ENCODE measurements at places on chromosomes 5 and 9.

GRCh38 chr5:159680095-159680494, 236.2 kb upstream of the ADRA1B start:
- no peak for DNase-seq

GRCh38 chr5:56918054-56918453, 8.7 kb downstream of the SETD9 start:
- DNase-seq, result no peak

DNA sequence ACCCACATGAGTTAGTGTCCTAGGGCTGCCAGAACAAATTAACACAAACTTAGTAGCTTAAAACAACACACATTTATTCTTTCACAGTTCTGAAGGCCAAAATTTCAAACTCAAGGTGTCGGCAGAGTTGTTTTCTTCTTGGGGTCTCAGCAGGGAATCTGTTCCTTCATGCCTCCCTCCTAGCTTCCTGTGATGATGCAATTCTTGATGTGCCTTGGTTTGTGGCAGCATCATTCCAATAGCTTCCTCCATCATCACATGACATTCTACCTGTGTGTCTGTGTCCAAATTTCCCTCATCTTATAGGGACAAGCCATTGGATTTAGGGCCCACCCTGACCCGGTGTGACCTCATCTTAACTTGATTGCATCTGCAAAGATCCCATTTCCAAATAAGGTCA, 12.2 kb upstream of the SLC25A48 start:
- no peak for DNase-seq

GRCh38 chr5:65553941-65554340, 9.0 kb downstream of the CENPK start:
- no peak for DNase-seq

- DNase-seq, result no peak
These were observed 123.5 kb upstream of the LMX1B start for GRCh38 chr9:126490214-126490631.

DNA sequence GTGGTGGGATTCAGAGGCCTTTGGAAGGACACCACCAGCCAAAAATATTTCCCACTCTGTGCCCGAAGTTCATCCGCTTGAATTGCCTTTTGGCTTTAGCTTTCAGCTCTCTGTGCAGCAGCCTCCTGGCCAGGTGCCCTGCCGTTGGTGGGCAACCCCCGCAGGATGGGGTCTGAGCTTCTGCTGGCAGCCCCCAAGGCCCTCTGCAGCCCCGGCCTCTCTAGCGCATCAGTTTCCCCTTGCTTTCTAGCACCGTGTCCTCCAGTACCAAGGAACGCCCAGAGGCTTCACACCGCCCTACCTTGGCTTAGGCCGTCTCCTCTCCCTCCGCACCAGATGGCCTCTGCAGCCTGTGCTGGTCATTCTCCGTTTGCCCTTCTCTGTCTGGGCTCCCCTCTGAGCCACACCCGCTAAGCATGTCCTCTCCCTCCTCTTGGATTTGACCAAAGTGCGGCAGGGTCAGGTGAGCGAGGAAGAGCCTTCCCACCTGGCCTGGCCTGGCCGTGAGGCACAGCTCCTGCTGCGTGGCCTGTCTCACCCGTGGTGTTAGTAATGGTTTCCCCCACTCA, 4.2 kb upstream of the TSC1 start:
- DNase-seq, result no peak

DNA sequence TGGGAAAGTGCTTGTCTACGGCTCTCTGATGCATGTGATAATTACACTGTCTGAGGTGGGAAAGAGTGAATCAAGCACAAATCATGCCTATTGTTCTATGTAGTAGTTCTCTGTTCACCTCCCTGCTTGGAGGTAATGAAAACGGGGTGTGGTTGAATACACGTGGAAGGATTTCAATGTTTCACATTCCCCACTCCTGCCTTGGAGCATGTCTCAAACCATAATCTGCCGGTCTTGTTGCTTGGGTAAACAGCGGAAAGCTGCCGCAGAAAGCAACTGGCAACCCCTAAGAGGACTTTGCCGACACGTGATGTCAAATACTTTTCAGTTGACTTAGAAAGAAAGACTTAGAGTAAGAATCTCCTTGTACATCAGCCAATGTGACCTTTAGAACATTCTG, 63.5 kb upstream of the MOCS2 start:
- no peak for DNase-seq

DNA sequence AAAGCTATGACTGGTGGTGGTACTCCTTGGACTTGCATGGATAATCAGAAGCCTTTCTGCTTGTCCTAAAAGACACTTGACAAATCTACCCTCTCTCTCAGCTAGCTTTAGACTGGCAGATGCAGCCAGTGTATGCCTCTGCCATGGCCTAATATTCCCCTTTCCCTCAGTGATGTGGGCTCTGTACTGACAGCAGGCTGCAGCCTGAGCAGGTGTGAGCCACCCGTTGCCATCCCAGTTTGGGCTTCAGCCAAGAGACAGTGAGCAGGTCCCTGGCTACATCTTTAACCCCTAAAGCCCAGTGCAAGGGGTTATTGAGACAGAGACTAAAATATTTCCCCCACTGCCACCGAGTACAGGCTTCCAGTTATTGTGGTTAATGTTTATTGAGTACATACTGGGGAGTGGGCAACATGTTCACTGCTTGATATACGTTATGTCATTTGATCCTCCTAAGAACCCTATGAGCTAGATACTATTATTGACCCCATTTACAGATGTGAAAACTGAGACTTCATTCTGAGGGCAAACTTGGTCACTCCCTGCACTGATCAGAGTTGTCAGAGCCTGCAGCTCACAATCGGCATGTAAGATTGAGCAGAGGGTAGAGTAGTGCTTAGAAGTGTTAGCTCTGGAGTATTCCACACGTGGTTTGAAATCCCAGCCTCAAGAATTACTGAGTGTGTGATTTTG, 254.2 kb downstream of the ARHGAP26 start:
- no peak for DNase-seq

- DNase-seq, result no peak
These were observed 19.7 kb upstream of the MOB3B start for GRCh38 chr9:27549196-27549755.

- no peak for DNase-seq
These were observed 53.7 kb upstream of the GDNF start for GRCh38 chr5:37893434-37894134.

DNA sequence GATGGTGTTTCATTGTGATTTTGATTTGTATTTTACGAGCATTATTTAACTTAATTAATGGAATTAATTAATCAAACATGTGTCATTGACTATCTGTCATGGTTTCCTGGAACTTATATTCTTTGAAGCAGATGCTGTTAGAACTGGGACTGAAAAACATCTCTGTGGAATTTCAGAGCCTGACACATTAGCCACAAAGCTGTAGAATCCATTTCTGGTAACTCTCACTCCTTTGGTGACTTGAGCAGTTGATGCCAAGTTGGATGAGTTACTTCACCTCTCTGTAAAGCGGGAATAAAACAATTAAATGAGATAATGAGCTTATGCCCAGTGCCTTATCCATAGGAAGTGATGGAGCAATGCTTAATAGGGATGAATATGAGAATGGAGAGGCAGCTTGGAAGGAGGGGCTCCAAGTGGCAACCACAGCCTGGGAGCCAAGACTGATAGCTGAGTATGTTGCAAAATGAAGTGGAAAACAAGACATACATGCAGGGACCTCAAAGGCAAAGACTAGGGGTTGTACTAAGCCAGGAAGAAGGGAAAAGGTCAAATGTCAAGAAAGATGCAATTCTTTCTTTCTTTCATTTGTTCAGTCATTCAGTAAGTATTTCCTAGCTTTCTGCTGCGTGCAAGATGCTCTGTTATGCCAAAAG, 23.1 kb upstream of the ADRA1B start:
- no peak for DNase-seq

DNA sequence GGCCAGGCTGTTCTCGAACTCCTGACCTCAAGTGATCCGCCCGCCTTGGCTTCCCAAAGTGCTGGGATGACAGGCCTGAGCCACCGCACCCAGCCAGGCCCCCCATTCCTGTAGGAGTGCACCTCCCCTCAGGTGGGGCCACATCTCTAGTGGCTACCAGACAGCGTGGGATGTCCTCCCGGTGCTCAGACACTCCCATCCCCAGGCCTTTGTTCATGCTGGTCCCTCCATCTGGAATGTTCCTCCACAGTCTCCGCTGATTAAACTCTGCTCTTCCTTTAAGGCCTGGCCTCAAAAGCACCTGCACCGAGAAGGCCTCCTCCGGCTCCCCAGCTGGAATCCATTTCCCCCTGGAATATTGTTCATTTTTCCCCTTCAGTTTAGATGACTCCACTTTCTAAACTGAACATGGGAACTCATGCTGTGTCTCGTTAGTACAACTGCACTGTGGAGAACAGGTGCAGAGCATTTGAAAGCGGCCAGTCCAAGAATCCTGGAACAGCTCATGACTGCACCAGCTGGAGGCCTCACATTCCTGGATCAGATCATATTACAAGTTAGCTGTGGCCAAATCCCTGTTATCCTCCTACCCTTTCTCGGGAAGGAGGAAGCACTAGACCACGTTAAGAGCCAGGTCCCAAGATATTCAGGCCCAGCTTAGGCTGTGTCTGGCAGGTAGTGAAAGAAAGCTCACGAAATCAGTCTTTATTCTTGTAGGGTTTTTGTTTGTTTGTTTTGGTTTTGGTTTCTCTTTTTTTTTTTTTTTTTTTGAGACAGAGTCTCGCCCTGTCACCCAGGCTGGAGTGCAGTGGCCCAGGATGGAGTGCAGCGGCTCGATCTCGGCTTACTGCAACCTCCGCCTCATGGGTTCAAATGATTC, 10.8 kb upstream of the PRRC2B start:
- DNase-seq, result no peak

DNA sequence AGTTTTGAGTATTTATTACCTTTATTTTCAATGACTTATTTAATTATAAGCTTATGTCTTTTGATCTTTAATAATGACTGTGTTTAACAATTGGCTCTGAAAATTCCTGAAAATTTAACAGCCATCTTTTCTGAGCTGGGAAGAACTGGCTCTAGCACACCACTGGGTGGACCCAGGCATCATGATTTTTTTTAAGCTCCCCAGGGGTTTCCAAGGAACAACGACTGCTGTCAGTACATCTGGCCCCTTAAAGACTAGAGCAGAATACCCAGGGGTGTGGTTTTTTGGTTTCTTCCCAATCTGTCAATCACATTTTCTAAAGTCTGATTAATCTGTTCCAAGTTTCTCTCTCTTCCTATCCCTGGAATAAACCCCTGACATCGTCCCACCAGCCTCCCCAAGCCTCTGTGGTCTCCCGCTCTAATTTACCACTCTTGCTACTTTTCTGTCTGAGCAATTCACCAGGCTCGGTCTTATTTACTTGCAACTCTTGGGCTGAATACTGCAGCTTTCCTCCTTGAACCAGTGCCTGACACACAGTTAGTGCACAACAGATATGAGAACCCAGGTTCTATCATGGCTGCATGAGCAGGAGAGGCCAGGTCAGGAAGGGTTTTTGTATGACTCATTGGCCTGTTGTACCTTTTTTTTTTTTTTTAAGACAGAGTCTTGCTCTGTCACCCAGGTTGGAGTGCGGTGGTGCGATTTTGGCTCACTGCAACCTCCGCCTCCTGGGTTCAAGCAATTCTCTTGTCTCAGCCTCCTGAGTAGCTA, 321.9 kb downstream of the ZSWIM6 start:
- no peak for DNase-seq

GRCh38 chr5:159091065-159091464, 8.7 kb downstream of the EBF1 start:
- DNase-seq, result no peak

- DNase-seq, result no peak
These were observed 374.3 kb downstream of the EBF1 start for GRCh38 chr5:158725297-158725851.

- no peak for DNase-seq
These were observed 63.3 kb downstream of the ADGRV1 start for GRCh38 chr5:90621848-90622247.

DNA sequence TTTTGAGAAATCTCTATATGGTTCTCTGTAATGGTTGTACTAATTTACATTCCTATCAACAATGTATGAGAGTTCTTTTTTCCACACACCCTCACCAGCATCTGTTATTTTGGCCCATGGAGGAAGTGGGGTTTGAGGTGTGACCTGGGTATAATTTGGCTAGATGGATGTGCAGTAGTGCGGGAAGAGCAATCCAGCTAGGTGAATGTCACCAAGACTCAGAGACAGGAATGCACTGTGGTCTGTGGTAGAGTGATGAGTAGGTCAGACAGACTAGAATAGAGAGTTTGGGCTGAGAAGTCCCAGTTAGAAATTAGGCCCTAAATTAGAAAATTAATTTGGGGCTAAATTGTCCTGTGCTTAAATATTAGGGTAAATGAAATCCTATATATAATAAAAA, 32.8 kb upstream of the PIP5K1B start:
- DNase-seq, result no peak

GRCh38 chr5:8418049-8418426, 549.1 kb downstream of the MTRR start:
- DNase-seq, result no peak

DNA sequence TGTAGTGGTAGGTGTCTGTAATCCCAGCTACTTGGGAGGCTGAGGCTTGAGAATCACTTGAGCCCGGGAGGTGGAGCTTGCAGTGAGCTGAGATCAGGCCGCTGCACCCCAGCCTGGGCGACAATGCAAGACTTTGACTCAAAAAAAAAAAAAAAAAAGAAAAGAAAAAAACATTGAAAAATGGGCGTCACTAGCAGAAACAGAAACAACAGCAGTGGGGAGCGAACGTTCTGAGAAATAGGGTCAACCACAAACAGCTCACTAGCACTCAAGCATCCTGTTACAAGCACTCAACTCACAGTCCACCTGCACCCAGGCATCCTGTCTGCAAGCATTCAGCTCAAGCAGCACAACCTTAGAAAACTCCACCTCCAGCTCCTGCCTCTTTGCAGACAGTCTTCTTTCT, 17.2 kb downstream of the TRIM14 start:
- peak; percentile 51 for DNase-seq

GRCh38 chr5:119304439-119305211, 51.2 kb upstream of the TNFAIP8 start:
- DNase-seq, result no peak
